Activated CD4-positive, alpha-beta T cell treated with anti-CD3 and anti-CD28 coated beads for 48 hours (primary cell): ENCODE measurements at places on chromosomes 12 and 14.

GRCh38 chr14:41824441-41824840, 217.8 kb downstream of the LRFN5 start:
- DNase-seq: no peak

- no peak for DNase-seq
Measured at GRCh38 chr14:35696575-35696974, 112.5 kb downstream of the RALGAPA1 start.

- DNase-seq: no peak
Measured at GRCh38 chr14:43621282-43621681, 885.8 kb downstream of the FSCB start.

GRCh38 chr12:67299526-67299925, 30.4 kb downstream of the CAND1 start:
- no peak for DNase-seq

- no peak for DNase-seq
Measured at GRCh38 chr12:110726028-110726427, 16.7 kb downstream of the PPP1CC start.

- no peak for DNase-seq
Measured at GRCh38 chr14:68825729-68826128, 32.9 kb upstream of the ZFP36L1 start.

DNA sequence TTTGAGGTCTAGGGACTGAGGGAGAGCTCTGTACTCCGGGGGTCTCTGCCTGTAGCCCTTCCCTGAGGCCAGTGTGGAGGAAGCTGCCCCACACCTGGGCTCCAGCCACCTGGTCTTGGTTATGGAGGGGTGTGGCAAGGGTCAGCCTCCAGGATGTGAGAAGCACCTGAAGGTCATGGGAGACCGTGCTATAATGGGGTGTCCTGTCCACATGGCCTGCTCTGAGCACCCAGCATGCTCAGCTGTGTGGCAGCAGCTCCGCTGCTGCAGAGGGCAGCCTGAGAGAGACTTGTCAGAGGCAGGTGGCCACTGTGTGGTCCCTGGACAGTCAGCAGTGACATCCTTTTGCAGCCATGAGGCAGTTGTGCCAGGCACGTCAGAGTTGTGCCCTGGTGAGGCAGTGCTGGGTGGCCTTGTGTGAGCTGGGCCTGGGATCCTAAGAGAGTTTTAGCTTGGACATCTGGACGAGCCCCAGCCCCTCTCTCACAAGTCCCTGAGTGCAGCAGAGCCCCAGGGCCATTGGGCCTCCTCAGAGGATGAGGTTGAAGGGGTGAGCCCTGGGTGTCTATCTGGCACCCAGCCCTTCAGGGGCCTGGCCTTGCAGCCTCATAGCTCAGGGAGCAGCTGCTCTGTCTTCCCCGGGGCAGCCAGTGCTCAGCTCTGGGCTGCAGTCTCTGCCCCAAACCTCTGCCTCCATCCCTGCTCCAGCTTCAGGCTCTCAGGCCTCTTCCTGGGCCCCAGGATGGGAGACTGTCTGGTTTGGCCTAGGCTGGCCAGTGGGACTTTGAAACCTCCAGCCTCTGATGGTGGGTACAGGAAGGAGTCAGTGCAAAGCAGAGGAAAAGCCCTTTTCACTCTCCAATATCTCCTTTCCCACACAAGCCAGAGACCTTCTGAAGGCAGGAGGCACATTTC, 7.4 kb upstream of the ATG101 start:
- no peak for DNase-seq

DNA sequence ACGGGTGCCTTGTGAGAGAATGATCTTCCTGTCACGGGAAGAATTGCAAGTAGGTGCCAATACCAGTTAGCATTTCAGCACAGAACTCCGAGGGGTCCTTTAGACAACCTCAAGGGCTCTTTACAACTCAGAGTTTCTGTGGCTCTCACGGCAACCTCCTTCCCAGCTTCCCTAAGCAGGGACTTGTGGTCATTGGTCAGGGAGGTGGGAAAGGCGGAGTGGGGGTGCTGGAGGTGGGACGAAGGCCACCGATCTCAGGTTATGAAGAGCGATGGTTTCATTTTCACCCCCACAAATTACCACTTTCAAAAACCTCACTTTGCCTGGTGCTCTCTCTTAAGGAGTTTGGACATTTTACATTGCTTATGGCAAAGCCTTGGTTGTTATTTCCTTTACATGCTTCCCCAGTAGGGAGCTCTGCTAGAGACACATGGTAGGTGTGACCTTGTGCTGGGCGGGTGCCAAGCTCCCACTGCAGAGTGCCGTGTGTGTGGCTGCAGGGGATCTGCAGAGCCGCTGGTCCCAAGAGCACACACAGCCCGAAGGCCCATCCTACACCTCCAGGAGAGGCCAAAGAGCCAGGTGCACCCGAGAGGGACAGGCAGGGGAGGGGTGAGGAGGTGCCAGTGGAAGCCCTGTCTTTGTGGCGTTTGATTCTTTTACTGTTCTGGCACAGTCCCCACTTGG, 21.4 kb downstream of the BCL2L14 start:
- no peak for DNase-seq

GRCh38 chr14:102907303-102907844, 15.1 kb upstream of the AMN start:
- DNase-seq: no peak

DNA sequence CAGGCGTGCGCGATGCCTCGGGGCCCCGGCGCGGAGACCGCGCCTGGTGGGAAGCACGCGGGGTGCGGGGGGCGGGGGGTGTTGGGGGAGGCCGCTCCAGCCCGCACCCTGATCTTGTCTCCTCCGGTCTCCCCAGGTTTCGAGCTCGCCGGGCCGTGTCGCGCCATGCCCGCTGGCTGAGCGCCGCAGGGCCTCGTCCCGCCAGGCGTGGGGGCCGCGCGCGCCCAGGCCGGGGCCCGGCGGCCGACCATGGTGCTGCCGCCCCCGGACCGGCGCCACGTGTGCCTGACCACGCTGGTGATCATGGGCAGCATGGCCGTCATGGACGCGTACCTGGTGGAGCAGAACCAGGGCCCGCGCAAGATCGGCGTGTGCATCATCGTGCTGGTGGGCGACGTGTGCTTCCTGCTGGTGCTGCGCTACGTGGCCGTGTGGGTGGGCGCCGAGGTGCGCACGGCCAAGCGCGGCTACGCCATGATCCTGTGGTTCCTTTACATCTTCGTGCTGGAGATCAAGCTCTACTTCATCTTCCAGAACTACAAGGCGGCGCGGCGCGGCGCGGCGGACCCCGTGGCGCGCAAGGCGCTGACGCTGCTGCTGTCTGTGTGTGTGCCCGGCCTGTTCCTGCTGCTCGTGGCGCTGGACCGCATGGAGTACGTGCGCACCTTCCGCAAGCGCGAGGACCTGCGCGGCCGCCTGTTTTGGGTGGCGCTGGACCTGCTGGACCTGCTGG, 2.4 kb downstream of the TMEM121 start:
- peak; percentile 76 for DNase-seq

DNA sequence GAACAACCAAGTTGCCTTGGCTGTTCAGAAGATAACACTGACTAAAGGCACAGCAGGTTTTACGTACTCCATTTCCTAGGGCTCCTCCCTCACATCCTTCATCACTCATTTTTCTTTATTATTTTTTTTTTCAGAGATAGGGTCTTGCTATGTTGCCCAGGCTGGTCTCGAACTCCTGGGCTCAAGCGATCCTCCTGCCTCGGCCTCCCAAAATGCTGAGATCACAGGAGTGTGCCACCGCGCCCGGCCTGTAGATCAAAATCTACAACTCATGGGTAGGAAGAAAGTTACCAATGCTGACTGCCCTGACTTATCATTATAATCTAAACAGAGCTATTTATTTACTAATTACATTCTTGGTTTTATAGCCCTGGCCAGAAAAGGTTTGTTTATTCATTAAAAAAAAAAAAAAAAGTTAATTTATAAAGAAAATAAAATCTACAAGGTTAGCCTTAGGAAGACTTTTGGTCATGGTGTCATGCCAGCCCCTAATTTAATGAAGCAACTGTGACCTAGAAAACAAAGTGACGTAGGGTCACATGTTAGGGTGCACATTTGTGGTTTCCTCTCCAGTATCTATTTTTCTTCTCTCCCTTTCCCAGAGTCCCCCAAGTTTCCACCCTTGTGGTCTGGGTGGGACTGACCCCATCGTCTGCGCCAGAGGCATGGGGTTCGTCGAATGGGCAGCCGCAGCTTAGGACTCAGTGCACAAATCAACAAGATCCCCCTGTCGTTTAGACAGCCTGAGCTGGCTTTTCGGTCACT, 19.0 kb upstream of the FOXN3 start:
- DNase-seq: no peak

- no peak for DNase-seq
Measured at GRCh38 chr14:76467711-76468155, 91.8 kb downstream of the ESRRB start.

DNA sequence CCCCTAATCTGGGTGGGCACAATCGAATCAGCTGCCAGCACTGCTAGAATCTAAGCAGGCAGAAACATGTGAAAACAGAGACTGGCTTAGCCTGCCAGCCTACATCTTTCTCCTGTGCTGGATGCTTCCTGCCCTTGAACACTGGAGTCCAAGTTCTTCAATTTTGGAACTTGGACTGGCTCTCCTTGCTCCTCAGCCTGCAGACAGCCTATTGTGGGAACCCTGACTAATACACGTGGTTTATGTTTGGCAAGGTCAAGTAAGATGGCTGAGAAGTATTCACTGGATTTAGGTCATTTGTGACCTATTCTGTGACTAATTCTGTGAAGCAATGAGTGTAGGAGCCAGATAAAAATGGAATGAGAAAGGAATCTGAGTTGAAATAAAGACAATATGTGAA, 11.0 kb downstream of the GPR135 start:
- DNase-seq: no peak

DNA sequence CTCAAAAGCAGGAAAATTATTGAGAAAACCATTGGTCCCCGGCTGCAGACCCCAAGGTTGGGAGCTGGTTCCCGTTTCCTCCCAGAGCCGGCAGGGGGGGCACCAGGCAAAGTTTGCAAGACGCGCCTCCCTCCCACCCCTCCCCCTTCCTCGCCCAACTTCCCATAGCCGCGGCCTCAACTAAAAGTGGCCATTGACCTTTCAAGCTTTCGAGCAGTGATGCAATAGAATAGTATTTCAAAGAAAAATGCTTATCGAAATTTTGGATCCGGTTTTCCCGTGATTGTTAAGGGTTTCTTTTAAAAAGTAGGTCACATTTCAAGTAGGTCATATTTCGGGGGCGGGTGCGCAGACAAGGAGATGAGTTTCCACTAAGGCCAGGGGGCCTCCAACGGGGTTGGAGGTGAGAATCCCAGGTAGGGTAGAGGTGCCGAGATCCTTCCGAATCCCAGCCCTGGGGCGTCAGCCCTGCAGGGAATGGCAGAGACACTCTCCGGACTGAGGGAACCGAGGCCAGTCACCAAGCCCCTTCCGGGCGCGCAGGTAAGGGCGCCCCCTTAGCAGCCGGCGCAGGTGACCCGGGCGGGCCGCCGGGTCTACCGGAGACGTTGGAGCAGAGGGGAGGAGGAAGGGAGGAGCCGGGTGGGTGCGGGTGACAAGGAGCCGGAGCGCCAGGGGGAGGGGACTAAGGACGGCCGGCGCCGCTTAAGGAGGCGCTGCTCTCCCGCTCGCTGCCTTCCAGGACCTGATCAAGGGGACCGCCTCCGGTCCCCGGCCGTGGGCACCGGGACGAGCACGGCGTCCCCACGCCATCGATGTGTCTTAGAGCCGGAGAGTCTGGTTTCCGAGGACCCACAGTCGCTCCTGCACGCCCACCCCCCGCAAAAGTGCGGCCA, 2.6 kb upstream of the SOCS2 start:
- DNase-seq: peak; percentile 82

DNA sequence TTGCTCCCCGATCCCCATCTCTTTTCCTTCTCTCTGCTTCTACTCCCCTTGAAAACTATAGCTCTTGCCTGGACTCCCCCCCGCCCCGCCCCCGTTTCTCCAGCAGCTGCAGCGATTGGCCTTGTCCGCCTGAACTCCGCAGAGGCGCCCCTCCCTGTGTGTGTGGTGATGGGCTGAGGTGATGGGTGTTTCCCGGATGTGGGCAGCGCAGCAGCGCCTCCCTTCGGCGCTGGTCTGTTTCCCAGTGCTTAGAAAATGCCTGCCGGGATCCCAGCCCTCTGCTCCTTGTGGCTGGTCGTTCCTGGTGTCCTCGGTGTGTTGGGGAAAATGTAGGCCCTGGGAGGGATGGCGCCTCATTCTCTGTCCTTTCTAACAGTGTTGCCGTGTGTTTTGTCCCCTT, 43.3 kb downstream of the GALNT8 start:
- DNase-seq: no peak

DNA sequence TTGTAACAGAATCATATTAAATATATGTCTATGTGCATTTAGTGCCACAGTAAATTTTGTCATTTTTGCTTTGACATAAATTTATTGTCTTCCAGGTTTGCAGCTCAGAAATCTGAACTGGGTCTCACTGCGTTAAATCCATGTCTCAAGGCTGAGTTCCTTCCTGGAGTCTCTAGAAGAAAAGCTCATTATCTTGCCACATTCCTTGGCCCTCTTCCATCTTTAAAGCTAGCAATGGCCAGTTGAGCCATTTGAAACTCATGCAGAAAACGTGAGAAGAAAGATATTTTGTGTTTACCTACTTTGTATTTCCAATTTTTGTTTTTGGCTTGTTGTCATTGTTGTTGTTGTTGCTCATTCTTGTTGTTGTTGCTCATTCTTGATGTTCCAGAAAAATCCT, 10.7 kb downstream of the PRH1 start:
- DNase-seq: no peak

GRCh38 chr14:89534902-89535685, 118.1 kb upstream of the FOXN3 start:
- DNase-seq: no peak

- no peak for DNase-seq
Measured at GRCh38 chr14:42563313-42563712, 956.6 kb downstream of the LRFN5 start.

- peak; percentile 30 for DNase-seq
Measured at GRCh38 chr12:48003226-48004052, 837 bp downstream of the COL2A1 start.

DNA sequence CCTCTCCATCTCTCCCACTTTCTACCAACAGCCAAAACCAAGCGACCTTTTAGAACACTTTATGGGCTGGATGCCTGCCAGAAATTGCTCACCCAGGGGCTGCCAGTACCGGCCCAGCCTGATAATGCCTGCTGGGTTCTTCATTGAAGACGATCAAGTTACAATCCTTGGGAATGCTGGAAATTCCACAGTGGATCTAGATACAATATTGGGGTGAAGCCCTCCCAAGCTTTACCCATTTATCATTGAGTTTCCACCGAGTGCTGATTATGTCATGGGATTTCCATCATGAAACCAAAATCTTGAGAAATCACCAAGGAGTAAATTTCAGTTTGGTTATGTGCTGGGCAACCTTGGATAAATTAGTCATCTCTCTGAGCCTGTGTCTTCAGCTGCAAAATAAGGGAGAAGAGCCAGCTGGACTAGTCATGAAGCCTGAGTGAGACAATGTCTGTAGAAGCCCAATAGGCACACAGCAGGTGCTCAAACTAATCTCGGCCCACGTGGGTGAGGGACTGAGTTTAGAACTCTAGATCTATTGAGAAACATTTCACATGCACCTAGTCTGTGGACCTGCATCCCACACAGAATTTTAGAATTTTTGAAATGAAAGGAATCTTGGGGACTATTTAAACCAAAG, 75.5 kb upstream of the CLMN start:
- DNase-seq: no peak
